Fibroblast of skin of back (primary cell): ENCODE measurements at places on chromosomes 1 and 21.
A peak's percentile ranks its signal among the peaks of the same experiment; 100 is the strongest.

DNA sequence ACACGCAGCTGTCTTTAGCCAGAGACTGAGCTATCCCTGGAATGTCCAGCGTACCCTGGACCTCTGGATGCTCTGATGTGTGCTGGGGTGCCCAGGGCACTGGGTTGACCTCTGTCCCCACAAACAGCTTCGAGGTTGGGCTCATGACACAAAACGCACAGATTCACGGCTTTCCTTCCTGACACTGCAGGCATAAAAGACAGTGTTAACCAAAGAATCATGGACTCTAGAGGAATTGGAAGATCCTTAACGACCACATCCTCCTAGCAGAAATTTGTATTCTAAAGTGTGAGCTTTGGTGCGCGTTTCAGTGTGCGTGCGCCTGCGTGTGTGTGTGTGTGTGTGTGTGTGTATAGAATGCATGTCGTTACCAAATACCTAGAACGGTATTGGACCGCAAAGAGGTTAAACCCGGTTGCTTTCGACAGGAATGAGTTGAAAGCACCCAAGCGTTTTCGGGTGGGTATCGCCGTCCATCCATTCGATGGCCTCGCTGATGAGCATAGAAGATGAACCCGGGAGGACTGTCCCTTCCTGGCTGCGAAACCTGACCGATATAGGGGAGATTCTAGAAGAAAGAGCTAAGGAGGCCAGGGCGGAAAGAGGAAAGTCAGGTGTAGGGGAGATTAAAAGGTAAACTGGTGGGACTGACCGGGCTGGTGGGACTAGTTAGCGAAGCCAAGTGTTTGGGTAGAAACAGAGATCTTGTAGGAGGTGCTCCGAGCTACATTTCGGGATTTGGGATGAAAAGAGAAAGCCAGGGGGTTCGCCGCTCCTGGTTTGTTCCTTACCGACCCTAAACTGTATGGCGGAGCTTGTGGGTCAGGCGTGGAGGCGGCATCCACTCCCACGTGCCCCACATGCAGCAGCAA lies 6.8 kb upstream of the LHX9 start:
- no peak for DNase-seq

- DNase-seq, result no peak
Measured at GRCh38 chr1:194903524-194903923, 1704.7 kb downstream of the KCNT2 start.

GRCh38 chr1:8512504-8512903 lies 194.6 kb downstream of the SLC45A1 start:
- no peak for DNase-seq

DNA sequence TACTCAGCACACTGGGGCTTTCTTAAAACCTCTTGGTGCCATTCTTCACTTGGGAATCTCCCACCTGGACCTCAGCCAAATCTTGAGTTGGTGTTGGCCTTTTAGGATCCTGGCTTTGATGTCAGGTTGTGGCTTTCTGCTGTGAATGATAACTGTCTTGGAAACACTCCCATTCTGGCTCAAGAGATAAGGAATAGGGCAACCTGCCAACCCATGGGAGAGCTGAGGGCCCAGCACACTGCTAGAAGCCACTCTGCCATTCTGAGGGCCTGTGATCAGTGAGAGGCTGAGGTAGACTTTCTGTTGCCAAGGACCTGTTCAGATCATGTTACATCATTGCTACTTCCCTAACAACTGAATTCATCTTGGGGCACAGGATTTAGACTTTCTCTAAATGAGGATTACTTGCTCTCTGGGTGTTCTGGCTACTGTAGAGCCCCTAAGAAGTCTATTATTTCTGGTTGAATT lies 45.8 kb downstream of the TTC39A start:
- no peak for DNase-seq

- DNase-seq, result no peak
Measured at GRCh38 chr1:246454655-246455054, 52.4 kb downstream of the SMYD3 start.

- no peak for DNase-seq
Measured at GRCh38 chr1:165882168-165882837, 54.9 kb downstream of the UCK2 start.

DNA sequence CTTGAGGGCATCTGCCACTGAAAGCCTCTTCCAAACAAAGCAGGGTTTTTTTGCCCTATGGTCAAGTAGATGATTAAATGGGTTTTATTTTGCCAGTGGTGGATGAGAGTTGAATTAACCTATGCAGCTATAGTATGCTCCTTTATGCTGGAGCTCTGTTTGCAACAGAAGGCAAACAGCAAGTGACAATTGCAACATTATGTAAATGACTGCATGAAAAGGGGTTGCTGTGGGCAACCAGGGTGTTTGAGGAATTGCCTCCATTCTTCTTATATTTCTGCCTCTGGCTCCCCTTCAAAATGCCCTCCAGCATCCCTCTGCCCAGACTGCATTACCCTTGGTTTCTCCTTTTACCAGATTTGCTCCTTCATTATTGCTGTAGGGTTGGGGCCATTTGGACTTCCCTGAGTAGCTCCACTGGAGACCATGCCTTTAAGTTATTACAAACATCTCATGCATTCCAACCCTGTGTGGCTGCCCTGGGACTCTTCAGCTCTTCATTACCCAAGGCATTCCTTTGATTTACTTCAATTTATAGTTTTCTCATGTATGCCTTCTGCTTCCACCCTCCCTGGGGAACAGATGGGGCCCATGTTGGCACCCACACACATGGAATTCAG lies 398.4 kb downstream of the PRDM2 start:
- DNase-seq, result peak; percentile 2

DNA sequence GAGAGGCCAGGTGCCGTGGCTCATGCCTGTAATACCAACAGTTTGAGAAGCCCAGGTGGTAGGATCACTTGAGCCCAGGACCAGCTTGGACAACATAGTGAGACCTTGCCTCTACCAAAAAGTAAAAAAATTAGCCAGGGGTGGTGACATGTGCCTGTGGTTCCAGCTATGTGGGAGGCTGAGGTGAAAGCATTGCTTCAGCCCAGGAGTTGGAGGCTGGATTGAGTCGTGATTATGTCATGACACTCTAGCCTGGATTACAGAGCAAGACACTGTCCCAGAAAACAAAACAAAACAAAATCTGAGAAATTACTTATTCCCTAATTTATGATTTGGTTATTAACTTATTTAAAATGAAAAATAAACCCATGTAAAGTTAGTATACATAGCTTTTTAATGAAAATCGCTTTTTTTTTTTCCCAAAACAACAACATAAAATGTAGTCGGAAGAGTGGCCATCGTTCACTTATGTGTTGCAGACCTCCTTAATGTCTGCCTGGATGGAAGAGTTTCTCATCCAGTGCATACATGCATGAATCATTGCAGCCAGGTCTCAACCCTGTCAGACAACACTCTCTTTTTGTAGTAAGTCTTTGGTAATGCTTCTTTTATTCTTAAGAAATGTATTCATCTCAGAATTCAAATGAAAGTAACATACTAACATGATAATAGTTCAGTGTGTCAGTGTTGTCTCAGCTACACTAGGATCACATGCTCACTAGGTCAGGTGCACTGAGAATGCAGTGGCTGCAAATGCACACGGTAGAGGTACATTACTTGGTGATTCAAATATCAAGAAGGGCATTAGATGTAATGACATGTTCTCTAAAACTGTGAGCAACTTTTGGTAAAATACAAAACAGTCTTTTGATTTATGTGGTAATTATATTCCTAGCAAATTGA lies 28.0 kb downstream of the ITSN1 start:
- DNase-seq, result no peak

- no peak for DNase-seq
Measured at GRCh38 chr1:26358411-26359384, 4.8 kb upstream of the CRYBG2 start.

DNA sequence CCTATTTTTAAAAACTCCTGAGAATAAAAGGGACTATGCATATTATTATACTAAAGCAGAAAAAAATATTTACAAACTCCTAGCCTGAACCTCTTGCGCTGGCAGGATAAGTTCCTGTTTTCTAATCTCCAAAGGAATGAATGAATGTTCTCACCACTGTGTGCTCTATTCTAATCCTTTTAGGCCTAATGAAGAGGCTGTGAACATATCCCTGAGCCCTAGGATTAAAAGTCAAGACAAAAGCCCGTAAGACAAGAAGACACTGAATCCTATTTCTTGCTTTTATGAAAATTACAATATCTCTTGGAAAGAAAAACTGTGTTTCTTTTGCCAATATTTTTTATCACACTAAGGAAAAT lies 317.5 kb downstream of the HHAT start:
- DNase-seq, result no peak

DNA sequence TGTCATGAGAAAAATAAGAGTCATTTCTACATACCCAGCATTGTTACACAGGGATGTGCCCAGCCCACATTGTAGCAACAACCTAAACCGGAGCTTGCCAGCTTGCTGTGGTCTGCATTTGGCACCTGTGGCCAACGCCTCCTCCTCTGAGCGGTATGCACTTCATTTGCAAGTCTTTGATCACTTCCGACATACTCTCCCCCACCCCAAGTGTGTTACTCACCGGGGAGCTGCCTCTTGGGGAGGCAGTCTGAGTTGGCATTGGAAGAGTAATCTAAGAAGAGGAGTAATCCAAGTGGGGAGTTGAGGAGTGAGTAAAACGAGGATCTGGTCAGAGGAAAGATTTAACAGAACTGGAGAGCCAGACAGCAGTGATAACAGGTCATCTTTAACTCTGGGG lies 3.8 kb downstream of the BCL9 start:
- peak; percentile 19 for DNase-seq

- no peak for DNase-seq
Measured at GRCh38 chr1:6101826-6102531, 56.3 kb downstream of the KCNAB2 start.

GRCh38 chr1:42961312-42962091 lies 2.8 kb upstream of the SLC2A1 start:
- peak; percentile 51 for DNase-seq

DNA sequence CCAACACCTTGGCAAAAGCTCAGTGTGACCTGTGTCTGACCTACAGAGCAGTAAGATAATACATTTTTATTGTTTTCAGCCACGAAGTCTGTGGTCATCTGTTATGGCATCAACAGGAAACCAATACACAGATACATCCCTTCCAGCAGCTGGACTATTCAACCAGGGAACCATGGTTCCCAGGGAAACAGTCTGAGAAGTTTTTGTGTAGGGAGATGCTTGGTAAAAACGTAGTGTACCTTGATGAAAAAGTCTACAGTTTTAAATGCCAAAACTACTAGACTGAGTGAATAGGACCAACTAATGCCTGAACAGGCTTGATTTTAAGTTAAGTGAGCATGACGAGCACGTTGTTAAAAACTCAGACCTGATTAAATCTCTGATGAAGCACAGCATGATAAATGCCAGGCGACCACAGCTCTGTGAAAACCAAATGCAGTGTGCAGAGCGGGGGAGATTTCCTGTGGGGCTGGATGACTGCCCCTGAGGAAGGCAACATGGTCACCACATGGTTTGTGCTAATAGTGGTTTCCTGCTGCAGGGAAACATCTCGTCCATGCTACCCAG lies 228.9 kb downstream of the TNR start:
- DNase-seq, result peak; percentile 68

DNA sequence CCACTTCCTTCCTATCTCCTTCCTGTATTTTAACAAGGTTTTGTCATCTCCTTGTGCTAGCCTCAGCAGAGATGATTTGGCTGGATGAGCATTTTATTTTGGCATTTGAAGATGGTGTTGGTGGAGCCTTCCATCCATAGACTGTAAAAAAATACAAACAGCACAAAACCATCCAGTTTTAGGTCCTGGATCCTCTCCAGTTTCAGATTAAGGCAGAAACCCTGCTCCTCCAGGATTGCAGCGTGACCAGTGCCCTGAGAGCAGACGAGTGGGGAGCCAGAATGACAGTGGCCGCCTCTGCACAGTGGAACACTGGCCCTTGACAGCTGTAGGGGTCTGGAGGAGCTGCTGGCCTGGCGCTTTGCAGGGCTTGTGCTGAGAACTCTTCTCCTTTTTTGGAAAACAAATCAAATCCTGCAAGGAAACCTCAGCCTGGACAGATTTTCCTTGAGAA lies 72.2 kb upstream of the GADD45A start:
- no peak for DNase-seq

DNA sequence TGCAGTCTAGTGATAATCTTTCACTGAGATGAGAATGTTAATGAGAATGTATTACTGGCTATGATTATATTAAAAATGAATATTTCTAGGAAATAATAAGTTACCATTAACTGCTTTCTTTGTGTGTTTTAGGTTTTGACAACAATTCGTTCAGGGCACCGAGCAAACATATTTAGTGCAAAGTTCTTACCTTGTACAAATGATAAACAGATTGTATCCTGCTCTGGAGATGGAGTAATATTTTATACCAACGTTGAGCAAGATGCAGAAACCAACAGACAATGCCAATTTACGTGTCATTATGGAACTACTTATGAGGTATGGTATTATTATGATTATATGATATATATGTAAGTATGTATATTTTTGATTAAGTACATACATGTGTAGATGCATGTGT lies 37.8 kb upstream of the MPC2 start:
- no peak for DNase-seq

DNA sequence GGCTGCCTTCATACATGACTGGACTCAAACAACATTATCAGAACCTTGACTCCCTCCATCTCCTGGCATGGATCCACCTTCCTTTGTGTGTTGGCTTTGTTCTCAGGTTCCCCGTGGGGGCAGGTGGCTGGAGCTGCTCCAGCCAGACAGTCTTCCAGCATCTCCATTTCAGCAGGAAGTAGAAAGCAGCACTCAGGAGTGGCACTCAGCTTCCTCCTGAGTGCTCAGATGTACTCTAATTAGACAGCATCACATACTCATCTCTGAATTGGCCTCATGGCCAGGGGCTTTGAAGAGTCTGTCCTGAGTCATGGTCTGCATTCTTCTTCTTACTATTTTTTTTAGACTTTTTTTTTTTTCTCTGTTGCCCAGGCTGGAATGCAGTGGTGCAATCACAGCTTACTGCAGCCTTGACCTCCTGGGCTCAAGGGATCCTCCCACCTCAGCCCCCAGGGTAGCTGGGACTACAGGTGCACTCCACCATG lies 27.9 kb downstream of the OVAAL start:
- peak; percentile 88 for DNase-seq

- no peak for DNase-seq
Measured at GRCh38 chr1:56506951-56507491, 72.3 kb downstream of the PLPP3 start.

GRCh38 chr1:93605026-93605568 lies 76.5 kb downstream of the BCAR3 start:
- DNase-seq, result no peak

GRCh38 chr1:234853906-234854644 lies 244.1 kb upstream of the IRF2BP2 start:
- no peak for DNase-seq

DNA sequence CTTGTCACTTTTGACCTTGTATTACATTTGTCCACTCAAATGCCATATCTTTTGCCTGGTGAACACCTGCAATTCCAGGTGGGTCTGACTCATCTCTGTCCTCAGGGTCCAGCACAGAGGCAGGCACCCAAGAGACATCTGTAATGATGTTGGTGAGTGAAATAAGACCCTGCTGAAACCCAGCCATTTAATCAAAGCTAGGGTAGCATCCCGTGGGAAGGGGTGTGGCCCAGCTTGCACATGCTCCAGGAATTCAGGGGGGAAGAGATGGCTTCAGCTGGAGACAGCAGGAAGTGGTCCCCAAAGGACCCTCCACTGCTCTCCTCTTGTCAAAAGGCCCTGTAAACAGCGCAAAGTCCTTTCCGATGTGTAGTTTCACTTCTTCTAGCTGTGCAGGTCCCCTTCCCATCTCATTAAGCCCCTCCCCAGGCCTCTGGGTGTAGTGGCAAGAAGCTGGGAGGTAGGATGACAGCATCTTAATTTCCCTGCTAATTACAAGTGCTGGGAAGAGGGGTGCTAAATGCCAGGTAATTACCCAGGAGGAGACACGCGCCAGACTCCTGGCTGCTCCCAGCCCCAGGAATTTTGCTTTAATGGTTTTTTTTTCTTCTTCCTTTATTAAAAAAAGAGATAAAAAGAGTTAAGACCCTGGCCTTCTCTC lies 54.4 kb upstream of the TRABD2B start:
- peak; percentile 68 for DNase-seq

GRCh38 chr21:33377221-33377920 lies 25.8 kb upstream of the IFNGR2 start:
- no peak for DNase-seq
